Activated T-cell treated with anti-CD3 and anti-CD28 coated beads, Interleukin-2, amount 50 U/mL, for 72 hours (primary cell): ENCODE measurements at places on chromosomes 5 and 9. TPM values are rescaled to one million over a fixed set of nuclear protein-coding genes. Genes with fewer than 3 reads are reported as not detected.

DNA sequence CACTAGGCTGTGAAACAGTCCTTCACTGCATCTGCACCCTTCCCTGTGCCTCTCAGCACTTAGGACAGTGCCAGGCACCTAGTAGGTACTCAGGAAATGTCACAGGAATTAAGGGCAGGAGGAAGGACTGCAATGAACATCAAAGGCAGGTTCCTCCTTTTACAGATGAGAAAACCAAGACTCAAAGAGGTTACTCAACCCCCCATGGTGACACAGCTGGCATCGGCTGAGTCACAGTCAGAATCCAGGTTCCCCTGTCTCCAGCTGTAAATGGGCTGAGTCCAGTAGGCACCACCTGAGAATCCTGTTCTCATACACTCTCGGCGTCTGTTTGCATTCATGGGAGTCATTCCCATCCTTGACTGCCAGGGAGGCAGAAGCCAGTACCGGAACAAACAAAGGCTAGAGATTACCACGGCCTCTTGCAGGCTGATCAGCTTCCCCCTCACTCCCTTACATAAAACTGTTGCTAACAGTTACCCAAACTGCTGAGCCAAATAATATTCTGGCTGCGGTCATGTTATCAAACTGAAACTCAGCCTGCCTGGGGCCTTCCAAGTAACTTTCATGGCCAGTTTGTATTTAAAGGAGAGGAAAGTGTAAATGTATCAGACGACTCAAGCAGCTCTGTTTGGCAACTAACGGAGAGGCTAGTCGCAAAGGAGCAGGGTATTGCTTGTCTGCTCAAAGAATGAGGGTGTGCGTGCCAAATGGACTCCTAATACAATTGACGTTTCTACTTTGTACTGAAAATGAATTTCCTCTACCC is 201.7 kb downstream of the PAPPA start:
- no peak for DNase-seq

DNA sequence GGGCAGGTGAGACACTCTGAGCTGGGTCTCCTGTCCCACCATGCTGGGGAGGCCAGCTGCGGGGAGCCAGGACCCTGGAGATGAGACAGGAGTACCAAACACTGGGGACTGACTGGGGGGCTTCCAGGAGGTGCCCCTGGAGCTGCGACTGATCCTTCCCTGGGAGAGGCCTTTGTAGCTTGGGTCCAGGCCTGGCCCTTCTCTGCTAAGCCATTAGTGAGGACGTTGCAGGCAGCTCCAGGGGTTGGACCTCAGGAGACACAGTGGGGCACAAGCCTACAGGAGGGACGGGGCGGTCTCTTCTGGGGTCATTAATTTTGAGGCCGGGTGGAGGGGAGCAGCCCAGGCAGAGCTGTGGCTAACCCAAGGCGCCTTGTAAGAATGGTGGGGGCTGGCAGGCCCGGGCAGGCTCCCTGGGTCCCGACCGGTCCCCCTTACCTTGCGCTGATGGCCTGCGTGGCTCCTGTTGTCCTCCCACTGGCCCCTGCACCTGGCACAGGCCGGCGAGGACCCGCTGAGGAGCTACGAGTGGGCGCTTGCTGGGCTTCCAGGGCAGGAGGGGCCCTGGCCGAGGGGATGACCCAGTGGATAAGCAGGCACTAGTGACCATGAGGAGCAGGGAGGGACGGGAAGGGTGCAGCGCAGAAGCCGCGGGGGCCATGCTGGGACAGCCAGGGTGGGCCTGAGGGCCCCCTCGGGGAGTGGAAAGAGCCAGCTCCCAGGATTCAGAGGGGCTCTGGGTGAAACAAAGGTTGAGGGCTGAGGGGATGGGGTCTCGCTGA is 5.1 kb downstream of the MRPS2 start:
- no peak for DNase-seq

DNA sequence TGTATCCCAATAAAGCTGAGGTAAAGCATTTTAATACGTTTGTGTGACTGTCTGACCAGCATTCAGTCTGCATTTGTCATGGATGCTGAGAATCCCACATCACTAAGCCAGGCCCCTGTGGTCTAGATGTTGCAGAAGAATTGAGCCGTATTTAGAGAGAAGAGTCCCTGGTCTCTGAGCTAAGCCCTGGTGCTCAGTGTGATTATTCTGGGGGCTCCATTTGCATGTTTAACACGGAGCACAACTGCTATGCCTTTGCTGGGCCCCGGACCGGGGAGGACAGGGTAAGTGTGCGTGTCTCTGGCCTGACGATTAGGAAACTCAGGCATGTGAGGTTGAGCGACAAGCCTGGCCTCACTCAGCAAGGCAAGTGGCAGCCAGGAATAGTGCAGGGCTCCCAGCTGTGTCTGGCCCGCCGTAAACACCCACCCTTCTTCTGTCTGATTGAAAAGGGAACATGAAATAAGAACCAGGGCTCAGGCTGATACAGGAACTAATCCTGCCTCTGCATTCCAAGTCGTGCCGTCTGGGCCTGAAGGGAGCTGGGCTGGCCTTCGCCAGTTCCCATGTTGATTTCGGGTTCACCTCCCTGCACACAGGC is 22.3 kb downstream of the FAM78A start:
- no peak for DNase-seq

DNA sequence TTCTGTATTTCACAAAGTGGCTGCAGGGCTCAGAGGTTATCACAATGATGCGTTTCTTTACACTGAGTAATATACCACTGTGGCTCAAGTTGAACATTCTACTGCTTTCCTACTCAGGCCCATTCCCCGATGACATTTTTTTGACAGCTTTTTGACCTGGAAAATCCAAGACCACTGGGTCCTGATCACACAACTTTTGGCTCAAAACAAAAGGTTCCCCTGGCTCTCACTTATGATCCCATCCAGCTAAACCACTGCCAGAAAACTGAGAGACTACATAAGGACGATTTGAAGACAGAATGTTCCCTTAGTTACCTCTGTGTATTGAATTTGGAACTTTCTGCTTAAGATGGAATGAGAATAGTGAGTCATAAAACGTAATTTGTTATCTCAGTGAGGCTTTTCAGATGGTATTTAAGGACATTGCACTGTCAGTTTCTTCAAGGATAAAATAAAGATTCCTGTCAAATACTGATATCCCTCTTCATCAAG is 78.0 kb upstream of the FBXL7 start:
- DNase-seq, result no peak

- no peak for DNase-seq
Observed at GRCh38 chr9:95642189-95642588, 125.4 kb upstream of the PTCH1 start.

HSPA4 gene
- 173 TPM for total RNA-seq

- DNase-seq, result no peak
Observed at GRCh38 chr9:84807431-84807830, 137.9 kb downstream of the NTRK2 start.

GRCh38 chr5:173950829-173951228 is 38.1 kb upstream of the C5orf47 start:
- no peak for DNase-seq

DNA sequence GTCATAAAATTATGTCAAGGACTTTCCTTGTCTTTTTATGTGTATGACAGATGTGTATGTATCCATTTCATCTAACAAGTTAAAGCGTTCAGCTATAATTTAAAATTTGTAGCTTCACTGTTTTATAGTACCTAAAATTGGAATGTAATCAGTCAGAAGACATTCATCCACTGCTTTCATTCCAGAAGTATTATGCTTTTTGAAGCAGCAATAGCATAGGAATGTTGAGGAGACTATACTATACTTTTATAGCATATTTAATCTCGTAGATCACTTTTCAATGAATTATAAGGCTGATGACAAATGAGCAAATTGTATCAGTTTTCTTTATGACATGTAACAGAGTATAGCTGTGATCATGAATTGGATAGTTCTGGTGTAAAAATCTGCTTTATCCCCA is 6.9 kb downstream of the PCDHGA12 start:
- DNase-seq, result no peak

GRCh38 chr9:33137781-33138264 is 29.3 kb downstream of the B4GALT1 start:
- DNase-seq, result no peak

CD274 gene
- 16.4 TPM for total RNA-seq

GRCh38 chr5:150256410-150257064 is 33.0 kb downstream of the CAMK2A start:
- no peak for DNase-seq

GRCh38 chr5:52841114-52841513 is 53.4 kb downstream of the ITGA1 start:
- DNase-seq, result no peak

CNTLN gene
- 0.67 TPM for total RNA-seq

SPRY4 gene
- total RNA-seq, result 1.4 TPM

BHMT gene
- total RNA-seq, result not detected

RNF183 gene
- 0.69 TPM for total RNA-seq

DNA sequence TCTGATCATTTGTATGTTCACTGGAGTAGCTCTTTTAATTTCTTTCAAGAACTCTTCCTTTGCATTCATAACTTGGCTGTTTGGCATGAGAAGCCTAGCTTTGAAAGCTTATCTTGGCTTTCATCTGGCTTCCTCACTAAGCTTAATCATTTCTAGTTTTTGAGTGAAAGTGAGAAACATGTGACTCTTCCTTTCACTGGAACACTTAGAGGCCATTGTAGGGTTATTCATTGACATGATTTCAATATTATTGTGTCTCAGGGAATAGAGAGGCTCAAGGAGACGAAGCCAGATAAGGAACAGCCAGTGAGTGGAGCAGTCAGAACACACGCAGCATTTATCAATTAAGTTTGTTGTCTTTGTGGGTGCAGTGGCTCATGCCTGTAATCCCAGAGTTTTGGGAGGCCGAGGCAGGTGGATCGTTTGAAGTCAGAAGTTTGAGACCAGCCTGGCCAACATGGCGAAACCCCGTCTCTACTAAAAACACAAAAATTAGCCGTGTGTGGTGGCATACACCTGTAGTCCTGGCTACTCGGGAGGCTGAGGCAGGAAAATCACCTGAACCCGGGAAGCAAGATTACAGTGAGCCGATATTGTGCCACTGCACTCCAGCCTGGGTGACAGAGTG is 98.3 kb downstream of the UGCG start:
- peak; percentile 16 for DNase-seq

DNA sequence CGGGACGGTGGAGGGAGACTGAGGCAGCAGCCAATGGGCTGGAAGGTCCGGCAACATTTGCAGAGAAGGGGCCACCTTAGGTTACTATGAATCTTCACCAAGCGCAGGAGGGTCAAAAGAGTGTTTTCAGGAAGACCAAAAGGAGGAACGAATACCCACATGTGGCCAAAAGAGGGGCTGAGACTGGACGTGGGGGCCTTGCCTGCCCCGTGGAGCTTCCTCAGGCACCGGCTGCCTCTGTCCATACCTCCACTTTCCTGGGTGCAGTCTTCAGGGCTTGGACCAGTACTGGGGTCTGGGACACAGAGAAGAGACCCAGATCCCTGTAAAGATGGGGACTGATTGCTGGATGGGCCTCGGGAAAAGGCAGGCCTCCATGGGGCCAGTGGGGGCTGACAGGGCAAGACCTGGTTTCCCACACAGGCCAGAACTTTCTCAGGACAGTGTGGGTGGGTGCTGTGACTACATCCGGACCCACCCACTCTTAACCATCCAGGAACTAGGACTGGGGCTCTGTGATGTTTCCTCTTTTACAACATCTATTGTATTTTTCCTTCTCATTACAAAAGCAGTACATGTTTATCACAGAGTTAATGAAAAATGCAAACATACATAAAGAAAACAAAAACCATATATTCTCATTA is 294.7 kb downstream of the ZSWIM6 start:
- no peak for DNase-seq

- DNase-seq, result no peak
Observed at GRCh38 chr5:144812763-144813162, 642.1 kb downstream of the KCTD16 start.

GRCh38 chr5:71013575-71013974 is 11.6 kb downstream of the NAIP start:
- DNase-seq, result no peak

AGXT2 gene
- total RNA-seq, result not detected

CTSV gene
- total RNA-seq, result 4.3 TPM

SLC25A48 gene
- not detected for total RNA-seq

GRCh38 chr9:32525709-32526030 is 326 bp downstream of the RIGI start:
- DNase-seq, result no peak

GRCh38 chr9:99004717-99005460 is 61.2 kb downstream of the COL15A1 start:
- DNase-seq, result no peak

- DNase-seq, result no peak
Observed at GRCh38 chr5:59591162-59591561, 302.4 kb downstream of the PDE4D start.

TMEM232 gene
- 3.1 TPM for total RNA-seq

- DNase-seq, result no peak
Observed at GRCh38 chr9:78669591-78669990, 372.7 kb downstream of the PSAT1 start.

CER1 gene
- not detected for total RNA-seq

TMEFF1 gene
- total RNA-seq, result 0.19 TPM

C9 gene
- not detected for total RNA-seq

- no peak for DNase-seq
Observed at GRCh38 chr5:77167695-77168121, 42.8 kb upstream of the PDE8B start.

ACER2 gene
- 2.8 TPM for total RNA-seq
